Hypothalamus (tissue), 51 donors: ENCODE measurements at places on chromosomes 4 and X.

DNA sequence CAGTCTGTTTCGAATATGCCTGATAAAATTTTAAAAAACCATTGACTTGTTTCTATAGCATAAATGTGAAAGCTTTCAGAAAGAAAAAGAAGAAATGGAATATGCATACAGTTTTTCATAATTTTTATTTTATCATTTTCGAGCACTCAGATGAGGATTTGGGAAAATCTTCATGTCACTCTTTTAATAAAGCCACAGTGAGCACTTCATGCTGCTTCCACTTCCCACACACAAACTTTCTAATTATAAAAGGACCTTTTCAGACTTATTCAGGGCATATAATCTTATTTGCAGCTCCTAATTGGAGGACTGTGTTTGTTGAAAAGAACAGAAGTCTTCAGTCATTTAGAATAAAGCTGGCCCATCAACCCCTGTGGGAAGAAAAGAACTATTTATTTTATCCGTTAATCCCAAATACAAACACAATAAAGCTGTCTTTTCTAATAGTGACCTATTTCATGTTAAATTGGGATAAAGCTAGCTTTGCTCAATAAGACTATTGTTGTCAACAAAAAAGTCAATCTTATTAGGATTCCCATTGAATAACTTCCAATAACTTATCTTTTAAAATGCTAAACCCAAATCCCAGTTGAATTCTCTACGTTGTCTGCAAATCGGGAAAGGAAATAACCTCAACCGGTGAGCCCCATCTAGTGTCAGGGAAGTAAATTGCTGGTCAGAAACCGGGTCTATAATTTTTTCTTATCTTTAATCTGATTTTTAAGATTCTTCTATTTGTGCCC lies 211.5 kb downstream of the PDGFRA start:
- peak; percentile 2 for DNase-seq

- DNase-seq, result no peak
These were observed 700.7 kb downstream of the PCDH18 start for GRCh38 chr4:136831553-136831952.

- no peak for DNase-seq
These were observed 851.7 kb upstream of the PCDH10 start for GRCh38 chr4:132297346-132297745.

GRCh38 chr4:921830-922331 lies 10.2 kb downstream of the GAK start:
- no peak for DNase-seq

GRCh38 chr4:89469930-89470375 lies 162.4 kb upstream of the GPRIN3 start:
- no peak for DNase-seq

DNA sequence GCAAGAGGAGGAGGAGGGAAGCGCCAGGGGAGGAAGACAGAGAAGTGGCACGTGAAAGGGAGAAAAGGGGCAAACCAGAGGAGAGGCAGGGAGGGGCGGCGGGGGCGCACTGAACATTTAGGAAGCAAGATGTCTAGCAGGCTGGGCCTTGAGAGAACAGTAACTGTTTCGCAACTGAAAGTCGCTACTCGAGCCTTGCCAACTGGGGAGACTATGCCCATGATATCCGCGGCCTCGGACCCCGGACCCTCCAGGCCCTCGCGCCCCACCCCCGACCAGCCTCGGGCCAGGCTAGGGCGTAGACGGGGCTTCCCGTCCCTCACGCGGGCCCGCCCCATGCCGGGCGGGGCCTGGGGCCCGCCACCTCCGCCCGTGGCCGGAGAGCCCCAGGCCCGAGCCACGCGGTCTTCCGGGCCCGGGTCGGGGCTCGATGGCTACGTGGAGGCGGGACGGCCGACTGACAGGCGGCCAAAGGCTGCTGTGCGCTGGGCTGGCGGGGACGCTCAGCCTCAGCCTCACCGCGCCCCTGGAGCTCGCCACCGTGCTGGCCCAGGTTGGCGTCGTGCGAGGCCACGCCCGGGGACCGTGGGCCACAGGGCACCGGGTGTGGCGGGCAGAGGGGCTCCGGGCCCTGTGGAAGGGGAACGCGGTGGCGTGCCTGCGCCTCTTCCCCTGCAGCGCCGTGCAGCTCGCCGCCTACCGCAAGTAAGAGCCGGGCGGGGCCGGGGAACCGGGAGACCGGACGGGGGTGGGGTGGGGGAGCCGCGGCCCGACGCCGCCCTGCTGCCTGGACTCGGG lies at the start of gene SLC25A43:
SLC25A43 (plus strand) TSS at position 363 of the 798 bp plus-strand sequence; CDS start at position 431, 68 bp downstream.
- peak; percentile 0 for DNase-seq

- DNase-seq, result no peak
These were observed 247.5 kb downstream of the PDGFC start for GRCh38 chr4:156723951-156724668.

- DNase-seq, result no peak
These were observed 20.4 kb upstream of the SCD5 start for GRCh38 chr4:82818664-82819662.

GRCh38 chr4:106284227-106284626 lies 31.8 kb downstream of the TBCK start:
- DNase-seq, result no peak

GRCh38 chr4:17068392-17068791 lies 169.9 kb upstream of the LDB2 start:
- DNase-seq, result no peak

- DNase-seq, result no peak
These were observed 726.0 kb downstream of the C4orf33 start for GRCh38 chr4:129821963-129822362.

- no peak for DNase-seq
These were observed 88.6 kb upstream of the DHRSX start for GRCh38 chrX:2589186-2590020.

GRCh38 chr4:154465085-154465484 lies 26.5 kb downstream of the DCHS2 start:
- DNase-seq, result no peak

DNA sequence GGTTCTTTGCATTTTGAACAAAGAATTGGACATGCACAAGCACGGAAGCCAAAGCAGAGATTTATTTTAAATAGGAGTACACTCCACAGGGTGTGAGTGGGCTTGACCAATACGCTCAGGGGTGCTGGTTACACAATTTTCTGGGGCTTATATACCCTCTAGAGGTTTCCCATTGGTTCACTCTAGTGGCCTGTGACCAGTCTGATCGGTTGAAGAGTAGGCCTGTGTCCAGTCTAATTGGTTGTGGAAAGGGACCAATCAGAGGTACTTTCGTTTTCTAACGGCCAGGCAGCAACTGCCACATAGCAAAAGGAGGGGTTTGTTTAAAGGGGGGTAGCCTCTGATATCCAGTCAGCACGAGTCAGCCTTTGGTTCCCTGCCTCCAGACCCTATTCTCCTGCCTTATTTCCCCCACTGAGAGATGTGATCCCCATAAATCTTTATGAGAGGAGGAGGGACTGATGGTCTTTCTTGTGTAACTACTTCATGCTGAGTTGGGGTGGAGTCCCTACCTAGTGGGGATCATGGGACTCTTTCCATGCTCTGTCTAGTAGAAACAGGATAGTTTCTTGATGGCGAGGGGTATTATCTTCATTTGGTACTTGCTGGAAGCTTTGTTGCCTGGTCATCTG lies 11.3 kb upstream of the AREG start:
- DNase-seq, result no peak

DNA sequence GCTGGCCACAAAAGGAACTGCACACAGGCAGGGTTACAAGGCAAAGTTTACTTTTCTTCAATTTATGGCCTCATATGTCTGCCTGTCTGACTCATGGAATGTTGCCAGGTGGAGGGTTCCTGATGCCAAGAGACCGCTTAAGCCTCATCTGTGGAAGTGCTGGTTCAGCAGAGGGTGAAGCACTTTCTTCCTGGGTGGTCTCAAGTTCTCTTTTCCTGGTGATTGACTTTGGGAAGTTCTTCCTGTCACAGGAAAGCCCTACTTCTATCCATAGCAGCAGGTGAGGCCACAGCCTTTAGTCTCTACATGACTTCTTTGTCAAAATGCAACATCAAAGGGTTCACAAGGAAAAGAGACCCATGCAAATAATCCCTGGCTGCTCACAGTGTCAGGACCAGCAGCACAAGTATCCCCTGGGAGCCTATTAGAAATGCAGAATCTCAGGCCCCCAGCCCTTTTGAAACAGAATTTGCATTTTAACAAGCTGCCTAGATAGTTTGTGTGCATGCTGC lies 81.4 kb upstream of the IGFBP7 start:
- DNase-seq, result no peak

DNA sequence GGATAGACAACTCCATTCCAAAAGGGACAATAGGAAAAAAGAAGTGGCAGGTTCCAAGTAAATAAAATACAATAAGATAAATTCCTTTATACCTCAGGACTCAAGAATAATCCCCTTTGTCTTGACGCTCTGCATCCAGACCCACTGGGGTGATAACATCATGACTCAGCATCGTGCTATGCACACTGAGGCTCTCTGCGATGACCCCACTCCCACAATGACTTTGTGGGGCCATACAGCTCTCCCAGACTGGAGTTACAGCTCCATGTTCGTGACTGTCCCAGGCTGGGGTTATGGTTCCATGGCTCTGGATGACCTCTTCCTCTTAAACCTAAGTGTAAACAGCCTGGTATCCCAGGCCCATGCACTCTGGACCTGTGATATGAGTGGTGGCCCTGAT lies 254.5 kb upstream of the ADGRL3 start:
- DNase-seq, result no peak

DNA sequence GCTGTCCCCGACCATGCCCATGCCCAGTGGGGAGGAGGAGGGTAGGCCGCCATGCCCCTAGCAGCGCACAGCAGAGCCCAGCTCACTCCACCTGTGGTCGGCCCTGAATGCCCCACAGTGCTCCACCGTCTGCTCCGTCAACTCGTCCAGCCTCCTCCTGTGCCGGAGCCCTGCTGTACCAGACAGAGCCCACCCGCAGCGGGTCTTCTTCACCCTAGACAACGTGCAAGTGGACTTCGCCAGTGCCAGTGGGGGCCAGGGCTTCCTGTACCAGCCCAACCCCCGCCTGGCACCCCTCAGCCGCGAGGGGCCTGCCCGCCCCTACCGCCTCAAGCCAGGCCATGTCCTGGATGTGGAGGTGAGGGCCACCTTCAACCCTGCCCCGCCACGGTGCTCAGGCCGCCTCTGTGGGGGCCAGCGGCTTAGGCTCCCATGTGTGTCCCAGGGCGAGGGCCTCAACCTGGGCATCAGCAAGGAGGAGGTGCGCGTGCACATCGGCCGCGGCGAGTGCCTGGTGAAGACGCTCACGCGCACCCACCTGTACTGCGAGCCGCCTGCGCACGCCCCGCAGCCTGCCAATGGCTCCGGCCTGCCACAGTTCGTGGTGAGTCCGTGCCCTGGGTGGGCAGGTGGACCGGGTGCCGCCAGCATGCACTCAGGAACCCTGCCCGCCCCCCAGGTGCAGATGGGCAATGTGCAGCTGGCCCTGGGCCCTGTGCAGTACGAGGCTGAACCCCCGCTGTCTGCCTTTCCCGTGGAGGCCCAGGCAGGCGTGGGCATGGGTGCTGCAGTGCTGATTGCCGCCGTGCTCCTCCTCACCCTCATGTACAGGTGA lies 6.9 kb upstream of the SRPK3 start:
- no peak for DNase-seq

- no peak for DNase-seq
These were observed 279.0 kb downstream of the ARAP2 start for GRCh38 chr4:35965300-35965699.

- peak; percentile 0 for DNase-seq
These were observed 906 bp downstream of the DKK2 start for GRCh38 chr4:107034996-107035818.

DNA sequence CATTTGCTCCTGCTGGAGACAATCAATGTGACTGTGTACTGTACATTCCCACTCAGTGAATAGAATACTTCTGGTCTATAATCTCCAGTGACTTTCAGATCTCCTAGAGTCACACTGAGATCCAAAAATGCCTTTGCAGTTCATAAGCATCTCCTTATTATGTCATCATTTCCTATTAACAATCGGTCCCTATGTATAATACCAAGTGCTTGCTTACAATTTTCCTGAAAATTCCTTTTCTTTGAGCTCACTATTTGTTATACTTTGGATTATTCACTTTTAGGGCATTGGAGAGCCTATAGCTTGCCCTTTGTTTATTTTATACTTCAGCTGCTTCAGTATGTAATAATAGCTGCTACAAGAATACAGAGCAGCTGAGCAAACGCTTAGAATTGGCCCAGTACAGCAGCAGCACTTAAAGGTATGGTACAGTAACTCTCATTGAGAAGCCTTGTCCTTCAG lies 313.0 kb downstream of the DCTD start:
- no peak for DNase-seq

GRCh38 chr4:113840861-113841260 lies 79.3 kb upstream of the CAMK2D start:
- DNase-seq, result no peak

DNA sequence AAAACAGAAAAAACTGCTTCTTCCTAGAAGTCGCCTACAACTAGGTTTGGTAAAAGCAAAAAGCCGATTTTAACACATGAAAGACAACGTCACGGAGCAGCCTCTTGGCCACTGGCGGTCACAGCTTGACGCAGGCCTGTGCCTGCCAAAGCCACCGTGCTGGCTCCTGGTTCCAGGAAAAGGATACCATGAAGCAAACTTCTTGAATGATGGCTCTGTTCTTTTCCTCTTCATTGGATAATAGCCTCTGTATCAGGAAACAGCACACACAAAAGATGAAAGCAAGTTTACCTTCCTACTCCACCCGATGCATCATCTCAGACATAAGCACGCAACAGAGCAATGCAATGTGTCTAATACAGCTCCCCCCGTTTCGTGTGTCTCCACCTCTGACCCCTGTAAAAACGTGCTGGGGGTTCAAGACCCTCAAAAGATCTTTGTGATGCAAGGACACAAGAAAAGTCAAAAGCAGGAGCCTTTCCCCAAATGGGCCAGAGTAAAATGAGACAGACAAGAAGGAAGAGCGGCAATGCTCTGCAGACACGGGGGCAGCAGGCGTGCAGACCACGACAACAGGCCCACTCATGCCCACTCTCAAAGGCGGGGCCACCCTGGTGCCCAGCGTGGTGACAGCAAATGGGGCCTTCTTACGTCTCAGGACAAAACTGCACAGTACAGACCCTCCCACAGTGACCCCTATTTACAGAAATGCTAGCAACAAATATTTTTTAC lies 19.4 kb downstream of the GAK start:
- DNase-seq, result no peak

- no peak for DNase-seq
These were observed 452.2 kb upstream of the FTHL17 start for GRCh38 chrX:31523884-31524536.

DNA sequence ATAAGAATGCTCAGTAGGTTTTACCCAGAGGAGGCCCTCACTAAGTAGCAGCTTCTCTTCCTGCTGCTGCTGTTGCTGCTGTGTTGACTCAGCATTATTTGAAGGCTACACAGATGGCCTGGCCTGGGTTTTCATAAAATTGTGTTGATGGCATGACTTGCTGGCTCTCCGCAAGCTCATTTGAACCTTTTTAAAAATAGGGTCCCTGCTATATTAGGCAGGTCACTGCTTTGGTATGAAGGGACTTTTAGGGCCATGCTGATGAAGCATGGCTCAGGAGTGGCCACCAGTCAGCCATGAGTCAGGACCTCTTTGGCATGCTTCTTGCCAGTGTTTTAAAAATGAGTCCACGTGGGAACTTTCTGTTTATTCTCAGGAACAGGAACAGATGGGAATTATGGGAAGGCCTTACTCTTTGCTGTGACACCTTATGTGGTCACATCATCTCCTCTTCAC lies 128.7 kb downstream of the MID1IP1 start:
- DNase-seq, result no peak

- DNase-seq, result no peak
These were observed 73.3 kb downstream of the PRPS1 start for GRCh38 chrX:107701493-107702121.
